SK-N-SH treated with all-trans-retinoic acid at 6 μM for 48 hours (cell line): ENCODE measurements at places on chromosomes 5 and 9.

GRCh38 chr5:514673-515072, 9.6 kb downstream of the SLC9A3 start:
- ATAC-seq: no peak

DNA sequence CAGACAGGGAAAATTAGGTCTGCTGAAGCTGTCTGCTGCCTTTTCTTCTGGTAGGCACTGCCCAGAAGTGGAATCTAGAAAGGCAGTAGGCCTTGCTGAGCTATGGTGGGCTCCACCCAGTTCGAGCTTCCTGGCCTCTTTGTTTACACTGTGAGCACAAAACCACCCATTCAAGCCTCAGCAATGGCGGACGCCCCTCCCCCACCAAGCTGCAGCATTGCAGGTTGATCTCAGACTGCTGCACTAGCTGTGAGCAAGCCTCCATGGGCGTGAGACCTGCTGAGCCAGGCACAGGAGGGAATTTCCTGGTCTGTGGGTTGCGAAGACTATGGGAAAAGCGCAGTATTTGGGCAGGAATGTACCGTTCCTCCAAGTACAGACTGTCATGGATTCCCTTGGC, 18.5 kb downstream of the AGTPBP1 start:
- no peak for ATAC-seq

GRCh38 chr9:129071526-129072126, 9.3 kb upstream of the DOLPP1 start:
- no peak for ATAC-seq

- no peak for ATAC-seq
Measured at GRCh38 chr9:98120476-98120875, 1.5 kb upstream of the TRIM14 start.

- no peak for ATAC-seq
Measured at GRCh38 chr9:124889006-124889405, 27.1 kb downstream of the ARPC5L start.

GRCh38 chr5:35246900-35247647, 16.8 kb upstream of the PRLR start:
- peak; percentile 33; the same call in 1 of the 3 replicates for ATAC-seq

- ATAC-seq: no peak
Measured at GRCh38 chr9:135067096-135067710, 20.3 kb upstream of the OLFM1 start.

- ATAC-seq: no peak
Measured at GRCh38 chr9:82438581-82438980, 450.0 kb downstream of the SPATA31D1 start.
